ENCODE measurements at places on chromosomes 3 and 15. TPM values are rescaled to one million over a fixed set of nuclear protein-coding genes. Genes with fewer than 3 reads are reported as not detected.

The FAM43A gene
- 69.2 TPM for total RNA-seq

The SLC28A1 gene
- total RNA-seq = not detected

DNA sequence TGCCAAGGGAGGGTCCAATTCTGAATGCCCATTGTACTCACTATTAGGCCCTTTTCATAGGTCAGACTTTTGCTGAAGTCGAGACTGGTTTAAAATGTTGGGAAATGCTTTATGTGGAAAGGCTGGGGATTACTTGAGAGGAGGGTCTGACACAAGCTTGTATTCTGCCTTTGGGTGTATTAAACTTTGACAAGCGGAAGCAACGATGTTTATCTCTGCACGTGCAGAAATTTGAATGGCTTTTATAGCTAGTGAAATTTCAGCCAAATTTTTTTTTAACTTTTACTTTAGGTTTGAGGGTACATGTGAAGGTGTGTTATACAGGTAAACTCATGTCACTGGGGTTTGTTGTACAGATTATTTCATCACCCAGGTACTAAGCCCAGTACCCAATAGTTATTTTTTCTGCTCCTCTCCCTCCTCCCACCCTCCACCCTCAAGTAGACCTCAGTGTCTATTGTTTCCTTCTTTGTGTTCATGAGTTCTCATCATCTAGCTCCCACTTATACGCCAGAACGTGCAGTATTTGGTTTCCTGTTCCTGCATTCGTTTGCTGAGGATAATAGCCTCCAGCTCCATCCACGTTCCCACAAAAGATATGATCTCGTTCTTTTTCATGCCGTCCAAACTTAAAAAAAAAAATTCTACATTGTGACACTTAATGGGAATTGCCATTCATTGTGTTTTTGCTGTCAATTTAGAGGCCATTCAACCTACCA, 223.0 kb upstream of the BHLHE40 start:
- no peak for DNase-seq

The RASGRP1 gene
- 1.6 TPM for total RNA-seq
